Stimulated activated CD8-positive, alpha-beta memory T cell treated with anti-CD3 and anti-CD28 coated beads, Interleukin-4, amount 100 ng/mL, for 24 hours (primary cell): ENCODE measurements at places on chromosomes 1 and 21.

DNA sequence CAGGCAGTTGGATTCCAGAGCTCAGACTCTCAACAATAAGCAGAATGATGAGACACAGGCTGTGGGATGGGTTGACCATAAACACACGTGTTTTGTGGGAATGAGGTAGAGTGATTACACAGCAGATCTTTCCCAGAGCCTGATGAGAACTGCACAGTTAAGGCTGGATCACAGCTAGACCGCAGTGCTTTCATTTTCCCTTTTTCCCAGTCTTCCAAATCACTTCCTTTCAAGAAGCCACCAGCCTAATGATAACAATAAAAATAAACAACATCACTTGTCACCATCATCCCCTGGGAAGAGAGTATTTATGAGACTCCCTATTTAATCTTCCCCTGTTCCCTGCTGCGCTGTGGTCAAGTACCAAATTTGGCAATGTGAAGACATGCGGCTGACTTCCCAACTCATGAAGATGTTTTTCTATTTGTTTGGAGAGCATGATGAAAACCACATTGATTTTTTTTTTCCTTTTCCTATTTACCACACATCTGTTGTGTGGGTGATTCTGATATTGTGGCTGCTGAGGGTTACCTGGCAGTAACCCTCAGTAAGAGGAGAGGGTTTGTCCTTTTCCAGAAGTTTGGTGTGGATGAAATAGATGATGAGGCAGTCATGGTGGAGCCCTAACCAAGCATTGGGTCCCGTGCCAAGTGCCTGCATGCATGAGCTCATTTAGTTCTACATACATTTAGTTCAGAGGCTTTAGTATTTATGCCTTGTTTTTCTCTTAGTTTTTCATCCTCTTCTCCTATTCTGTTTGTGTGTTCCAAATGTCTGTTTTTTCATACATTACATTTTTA, 248.9 kb upstream of the HOOK1 start:
- no peak for DNase-seq

DNA sequence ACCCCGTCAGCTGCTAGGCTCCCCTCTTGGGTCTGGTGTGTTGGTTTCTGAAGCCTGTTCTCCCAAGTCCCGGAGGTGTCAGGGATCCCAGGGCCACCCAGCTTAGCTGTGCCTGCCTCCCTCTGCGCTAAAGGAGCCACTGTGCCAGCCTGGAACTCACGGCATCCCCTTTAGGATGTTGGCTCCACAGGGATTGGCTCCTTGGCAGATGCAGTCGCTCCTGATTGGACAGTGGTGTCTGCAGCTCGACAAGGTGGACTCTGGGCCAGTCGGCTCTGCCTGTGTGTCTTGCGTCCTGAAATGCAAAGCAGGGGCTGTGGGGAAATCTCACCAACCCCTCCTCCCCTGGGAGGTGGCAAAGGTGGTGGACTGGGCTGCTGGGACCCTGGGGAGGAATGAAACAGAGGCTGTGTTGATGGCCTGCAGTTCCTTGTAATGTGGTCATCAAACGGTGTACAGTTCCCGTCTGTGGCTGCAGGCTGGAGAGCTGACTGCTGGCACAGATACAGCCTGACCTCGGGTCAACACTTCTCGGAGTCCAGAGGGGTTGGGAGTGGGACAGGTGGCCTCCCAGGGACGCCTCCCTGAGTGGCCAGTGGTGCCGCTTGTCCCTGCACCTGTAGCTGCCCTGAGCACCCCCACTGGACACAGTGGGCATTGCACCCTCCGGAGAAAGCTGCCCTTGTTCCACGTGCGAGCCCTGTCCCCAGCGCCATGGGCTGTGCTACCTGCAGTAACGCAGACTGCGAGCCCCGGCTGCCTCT, 11.5 kb upstream of the KCNAB2 start:
- DNase-seq: no peak

- no peak for DNase-seq
These were observed 25.3 kb downstream of the CACNA1E start for GRCh38 chr1:181508486-181509165.

- DNase-seq: no peak
These were observed 14.9 kb downstream of the CDA start for GRCh38 chr1:20603504-20604464.

DNA sequence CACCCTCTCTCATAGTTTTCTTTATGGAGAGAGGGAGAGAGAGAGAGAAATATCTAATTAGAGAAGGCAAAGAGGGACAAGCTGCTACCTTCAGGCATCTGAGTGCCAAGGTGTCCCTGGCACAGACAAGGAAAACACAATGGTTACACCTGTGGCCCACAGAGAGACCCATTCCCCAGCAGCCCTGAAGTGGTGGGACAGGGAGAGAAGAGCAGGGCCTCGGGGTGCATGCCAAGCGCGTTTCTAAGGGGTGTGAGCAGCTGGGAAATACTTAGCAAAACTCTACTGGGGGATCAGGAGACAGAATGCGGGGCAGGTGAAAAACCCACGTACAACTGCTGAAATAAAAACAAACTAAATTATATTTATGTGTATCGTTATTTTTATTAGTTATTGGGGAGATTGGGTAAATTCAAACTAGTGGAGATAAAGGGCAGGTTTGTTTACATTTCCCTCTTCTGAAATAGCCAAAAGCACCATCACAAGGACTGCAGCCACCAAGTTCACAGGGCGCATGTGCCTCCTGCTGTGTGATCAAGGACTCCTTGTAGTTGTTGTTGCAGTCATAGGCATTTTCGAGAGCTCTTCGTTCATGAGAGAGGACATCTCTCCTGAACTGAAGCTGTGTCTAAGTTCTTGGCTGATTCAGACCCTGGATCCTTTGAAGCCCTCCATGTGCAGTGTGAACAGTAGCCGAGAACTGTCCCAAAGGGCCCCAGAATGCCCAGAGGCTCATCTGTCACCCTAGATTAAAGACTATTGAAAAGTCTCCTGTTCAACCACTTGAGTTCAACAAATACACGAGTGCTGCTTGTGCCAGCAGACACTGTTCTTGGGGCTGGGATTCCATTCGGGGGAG, 737 bp upstream of the SERPINC1 start:
- no peak for DNase-seq

DNA sequence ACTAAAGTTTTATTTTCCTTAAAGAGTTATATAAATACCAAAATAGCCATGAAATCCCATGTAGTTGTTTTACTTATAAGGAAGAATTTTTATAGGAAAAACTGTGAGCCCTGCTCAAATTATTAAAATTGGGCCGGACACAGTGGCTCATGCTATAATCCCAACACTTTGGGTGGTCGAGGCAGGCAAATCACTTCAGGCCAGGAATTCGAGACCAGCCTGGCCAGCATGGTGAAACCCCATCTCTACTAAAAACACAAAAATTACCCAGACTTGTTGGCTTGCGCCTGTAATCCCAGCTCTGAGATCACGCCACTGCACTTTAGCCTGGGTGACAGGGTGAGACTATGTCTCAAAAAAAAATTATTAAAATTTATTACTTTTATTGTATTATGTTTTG, 149.3 kb downstream of the MRPL39 start:
- no peak for DNase-seq

GRCh38 chr1:156898971-156899664, 5.6 kb downstream of the PEAR1 start:
- DNase-seq: no peak

DNA sequence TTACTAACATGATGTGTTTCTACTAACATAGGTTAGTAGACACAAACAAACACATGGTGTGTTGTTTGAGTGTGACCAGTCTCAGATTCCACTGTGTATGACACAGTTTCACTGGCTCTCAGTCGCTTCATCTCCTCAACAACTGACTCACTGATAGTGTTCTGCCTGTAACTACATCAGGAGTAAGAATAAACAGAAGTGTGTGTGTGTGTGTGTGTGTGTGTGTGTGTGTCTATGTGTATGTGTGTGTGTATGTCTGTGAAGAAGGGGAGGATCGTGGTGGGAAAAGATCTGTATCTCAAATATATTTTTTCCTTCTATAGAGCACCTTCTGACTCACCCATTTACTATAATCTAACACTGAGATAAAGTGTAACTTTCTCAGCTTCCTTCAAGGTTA, 391.0 kb downstream of the PTPRC start:
- DNase-seq: no peak

- no peak for DNase-seq
These were observed 102.5 kb upstream of the USP24 start for GRCh38 chr1:55317673-55318072.

GRCh38 chr1:22259551-22260282, 116.8 kb upstream of the WNT4 start:
- no peak for DNase-seq

- no peak for DNase-seq
These were observed 63.0 kb upstream of the RGS1 start for GRCh38 chr1:192512426-192513162.

DNA sequence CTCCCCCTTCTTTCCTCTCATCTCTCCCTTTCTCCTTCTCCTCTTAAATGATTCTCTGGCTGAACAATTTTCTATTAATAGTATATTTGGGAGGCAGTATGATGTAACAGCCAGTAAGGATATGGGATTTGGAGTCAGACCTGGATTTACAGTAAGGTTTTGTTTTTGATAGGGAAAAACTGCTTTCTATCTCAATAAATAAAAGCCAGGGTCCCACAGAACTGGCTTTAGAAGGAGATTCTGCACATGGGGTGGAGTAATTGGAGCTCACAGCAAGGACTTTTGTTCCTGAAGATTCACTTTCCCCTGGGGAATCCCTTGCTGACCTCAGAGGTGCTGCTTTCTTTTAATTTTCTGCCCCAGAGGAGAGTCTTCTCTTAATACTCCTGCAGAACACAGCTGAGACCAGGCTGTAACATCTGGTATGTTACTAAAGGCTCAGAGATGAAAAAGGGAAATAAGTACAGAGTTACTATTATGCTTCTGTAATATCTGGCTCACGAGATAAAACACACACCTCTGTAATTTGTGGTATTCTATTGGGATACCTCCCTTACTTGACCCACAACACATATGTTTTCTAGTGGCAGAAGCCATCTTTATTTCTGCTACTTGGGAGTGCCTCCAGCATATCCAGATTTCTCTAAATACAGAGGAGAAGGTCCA, 13.4 kb downstream of the EPB41 start:
- no peak for DNase-seq

DNA sequence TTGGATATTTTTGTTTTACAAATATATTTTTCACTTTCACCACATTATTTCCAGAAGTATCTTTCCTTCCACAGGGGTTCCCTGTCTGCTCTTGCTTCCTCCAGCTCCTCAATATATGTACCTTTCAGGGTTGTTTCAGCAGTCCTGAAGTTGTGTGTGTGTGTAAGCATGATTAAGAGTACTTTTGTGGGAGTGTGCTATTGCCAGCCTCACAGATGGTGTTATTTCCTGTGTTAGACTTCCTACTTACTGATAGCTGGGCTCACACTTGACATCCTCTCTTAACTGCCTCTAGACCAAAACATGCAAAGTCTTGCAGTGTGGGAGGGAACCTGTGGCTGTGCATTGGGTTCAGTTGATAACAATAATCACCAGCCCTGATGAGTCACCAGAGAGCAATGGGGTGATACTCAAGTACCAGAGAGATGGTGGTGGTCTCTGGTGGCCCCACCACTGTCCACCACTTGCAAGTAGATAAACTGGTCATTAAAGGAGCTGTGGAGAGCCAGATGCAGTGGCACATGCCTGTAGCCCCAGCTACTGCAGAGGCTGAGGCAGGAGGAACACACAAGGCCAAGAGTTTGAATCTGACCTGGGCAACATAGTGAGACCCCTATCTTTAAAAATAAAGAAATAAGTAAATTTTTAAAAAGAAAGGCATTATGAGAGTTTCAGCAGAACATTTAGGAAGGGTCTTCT, 126.7 kb downstream of the NR5A2 start:
- peak; percentile 12 for DNase-seq
